ENCODE measurements at places on chromosomes 4 and X. TPM values are rescaled to one million over a fixed set of nuclear protein-coding genes. Genes with fewer than 3 reads are reported as not detected.

Gene HS3ST1
- total RNA-seq: 10.0 TPM

Gene USP26
- under 0.01 TPM for total RNA-seq

Gene UFSP2
- total RNA-seq: 38.5 TPM

Gene GLRB
- total RNA-seq: 37.9 TPM

Gene ASB5
- total RNA-seq: not detected

Gene USP27X
- total RNA-seq: 13.1 TPM

Gene GAGE1
- total RNA-seq: not detected

Gene ODAM
- not detected for total RNA-seq

Gene STIM2
- 37.2 TPM for total RNA-seq

Gene SLC7A11
- total RNA-seq: 13.1 TPM

Gene GUCY1A1
- total RNA-seq: 72.6 TPM

Gene GPR173
- 36.0 TPM for total RNA-seq

Gene SHISA3
- not detected for total RNA-seq

Gene RIBC1
- 0.63 TPM for total RNA-seq

Measured in parietal lobe (tissue), 2 donors.